T-helper 2 cell (primary cell): ENCODE measurements at places on chromosomes 4 and X.

DNA sequence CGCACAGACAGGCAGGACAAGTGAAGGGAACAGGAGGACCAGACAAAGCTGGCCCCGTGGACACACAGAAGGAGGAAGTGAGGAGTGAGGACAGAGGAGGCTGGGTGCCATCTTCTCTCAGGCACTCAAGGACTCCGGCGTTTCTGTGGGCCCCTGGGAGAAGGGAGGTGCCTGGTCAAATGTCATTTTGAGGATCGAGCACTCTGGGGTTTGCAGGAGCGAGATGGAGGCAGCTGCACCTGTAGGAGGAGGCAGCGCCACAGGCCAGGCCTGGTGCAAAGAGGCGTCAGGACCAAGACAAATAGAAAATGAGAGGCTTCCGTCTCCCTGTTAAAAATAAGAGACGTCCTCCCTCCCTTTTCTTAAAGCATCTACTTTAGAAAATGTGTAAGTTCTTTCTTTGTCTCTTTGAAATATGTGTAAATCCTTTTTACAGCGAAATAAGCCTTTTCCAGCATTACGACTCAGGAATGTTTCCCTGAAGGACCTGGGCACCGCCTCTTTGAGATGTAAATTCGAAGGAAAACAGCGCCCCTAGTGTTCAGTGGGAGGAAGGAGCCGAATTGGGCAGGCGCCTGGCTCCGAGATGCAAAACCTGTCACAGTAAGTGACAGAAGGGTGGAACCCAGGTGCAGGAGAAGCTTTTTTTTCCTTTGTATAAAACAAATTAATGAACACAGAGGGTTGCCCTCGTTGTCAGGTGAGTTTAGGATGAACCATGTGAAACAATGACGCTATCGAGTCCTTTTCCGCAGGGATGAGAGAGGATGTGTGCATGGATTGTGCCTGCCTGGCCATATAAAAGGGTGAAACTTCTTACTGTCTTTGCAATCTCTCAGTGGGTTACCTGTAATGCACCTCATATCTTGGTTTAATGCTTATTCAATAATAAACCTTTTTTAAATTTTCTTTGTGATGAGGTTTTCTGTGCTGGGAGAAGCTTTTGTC is 1.4 kb upstream of the C4orf50 start:
- DNase-seq: no peak

DNA sequence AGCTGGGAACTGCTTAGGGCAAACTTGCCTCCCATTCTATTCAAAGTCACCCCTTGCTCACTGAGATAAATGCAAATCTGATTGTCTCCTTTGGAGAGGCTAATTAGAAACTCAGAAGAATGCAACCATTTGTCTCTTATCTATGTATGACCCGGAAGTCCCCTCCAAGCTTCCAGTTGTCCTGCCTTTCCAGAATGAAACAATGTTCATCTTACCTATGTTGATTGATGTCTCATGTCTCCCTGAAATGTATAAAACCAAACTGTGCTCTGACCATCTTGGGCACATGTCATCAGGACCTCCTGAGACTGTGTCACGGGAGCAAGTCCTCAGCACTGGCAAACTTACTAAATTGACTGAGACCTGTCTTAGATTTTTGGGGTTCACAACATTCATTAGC is 37.1 kb upstream of the TMPRSS11E start:
- no peak for DNase-seq

GRCh38 chrX:39613997-39614679 is 483.6 kb downstream of the BCOR start:
- no peak for DNase-seq

GRCh38 chr4:13364172-13364571 is 120.0 kb downstream of the RAB28 start:
- DNase-seq: no peak

GRCh38 chr4:81506731-81507130 is 35.0 kb upstream of the RASGEF1B start:
- DNase-seq: no peak

DNA sequence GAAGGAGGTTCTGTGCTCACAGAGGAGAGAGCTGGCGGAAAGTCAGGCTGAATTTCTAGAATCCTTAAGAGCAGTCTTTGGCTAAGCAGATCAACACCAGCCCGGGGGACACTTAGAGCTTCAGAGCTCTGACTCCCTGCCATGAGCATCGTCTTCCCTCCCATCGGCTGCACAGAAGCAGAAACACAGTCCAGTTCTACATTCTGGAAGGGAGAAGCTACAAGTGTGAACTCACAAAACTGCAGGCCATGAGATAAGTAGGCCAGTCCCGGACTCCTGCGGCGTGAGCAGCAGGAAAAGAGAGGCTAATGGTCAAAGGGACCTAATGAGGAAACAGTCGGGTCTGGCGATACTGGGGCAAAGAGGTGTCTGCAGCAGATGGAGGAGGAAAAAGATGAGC is 211.5 kb downstream of the DHX15 start:
- no peak for DNase-seq

DNA sequence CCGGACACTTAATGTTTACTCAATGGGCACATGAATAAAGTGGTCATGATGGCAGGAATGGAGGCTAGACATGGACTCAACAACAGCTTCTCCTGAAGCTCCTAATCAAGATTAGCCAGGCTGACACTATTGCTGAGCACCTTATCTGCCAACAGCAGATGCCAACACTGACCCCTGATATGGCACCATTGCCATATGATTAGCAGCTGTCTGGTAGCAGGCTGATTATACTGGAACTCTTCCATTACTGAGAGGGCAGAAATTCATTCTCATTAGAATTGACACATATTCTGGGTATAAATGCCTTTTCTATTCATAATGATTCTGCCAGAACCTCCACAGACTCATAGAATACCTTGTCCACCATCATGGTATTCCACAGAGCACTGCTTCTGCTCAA is 18.4 kb upstream of the AFF1 start:
- DNase-seq: no peak

GRCh38 chrX:148815218-148815961 is 315.0 kb downstream of the AFF2 start:
- DNase-seq: no peak

GRCh38 chr4:150964754-150965153 is 50.3 kb downstream of the LRBA start:
- DNase-seq: no peak

DNA sequence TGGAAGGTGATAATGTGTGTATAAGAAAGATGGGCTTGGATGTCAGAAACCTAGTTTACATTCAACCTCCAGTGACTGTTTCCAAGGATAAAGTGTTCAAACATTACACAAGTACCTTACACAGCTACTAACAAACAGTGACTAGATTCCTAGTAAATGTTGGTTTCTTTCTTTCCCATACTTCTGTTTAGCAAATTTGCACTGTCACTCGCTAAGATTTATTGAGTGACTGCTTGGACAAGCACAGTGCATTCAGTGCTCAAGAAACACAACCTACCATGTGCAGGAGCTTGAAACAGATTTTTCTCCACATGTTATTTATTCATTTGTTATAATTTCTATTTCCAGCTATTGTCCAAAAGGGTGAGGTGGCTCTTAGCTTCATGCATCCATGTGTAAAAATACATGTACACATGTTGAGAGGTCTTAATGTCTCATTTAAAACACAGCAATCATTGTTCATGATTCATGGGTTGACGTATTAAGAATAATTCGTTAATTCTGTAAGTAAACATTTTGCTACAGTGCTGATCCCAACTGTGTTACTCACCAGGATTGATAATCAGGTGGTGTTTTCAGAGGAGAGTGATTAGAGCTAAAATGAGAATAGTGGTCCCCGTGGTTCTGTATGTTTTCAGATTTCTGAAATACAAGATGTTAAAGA is 153.0 kb downstream of the DCLK2 start:
- no peak for DNase-seq

- DNase-seq: no peak
These were observed 20.9 kb upstream of the CCDC149 start for GRCh38 chr4:24933684-24934275.

GRCh38 chr4:108772402-108772801 is 9.5 kb upstream of the ETNPPL start:
- DNase-seq: no peak

DNA sequence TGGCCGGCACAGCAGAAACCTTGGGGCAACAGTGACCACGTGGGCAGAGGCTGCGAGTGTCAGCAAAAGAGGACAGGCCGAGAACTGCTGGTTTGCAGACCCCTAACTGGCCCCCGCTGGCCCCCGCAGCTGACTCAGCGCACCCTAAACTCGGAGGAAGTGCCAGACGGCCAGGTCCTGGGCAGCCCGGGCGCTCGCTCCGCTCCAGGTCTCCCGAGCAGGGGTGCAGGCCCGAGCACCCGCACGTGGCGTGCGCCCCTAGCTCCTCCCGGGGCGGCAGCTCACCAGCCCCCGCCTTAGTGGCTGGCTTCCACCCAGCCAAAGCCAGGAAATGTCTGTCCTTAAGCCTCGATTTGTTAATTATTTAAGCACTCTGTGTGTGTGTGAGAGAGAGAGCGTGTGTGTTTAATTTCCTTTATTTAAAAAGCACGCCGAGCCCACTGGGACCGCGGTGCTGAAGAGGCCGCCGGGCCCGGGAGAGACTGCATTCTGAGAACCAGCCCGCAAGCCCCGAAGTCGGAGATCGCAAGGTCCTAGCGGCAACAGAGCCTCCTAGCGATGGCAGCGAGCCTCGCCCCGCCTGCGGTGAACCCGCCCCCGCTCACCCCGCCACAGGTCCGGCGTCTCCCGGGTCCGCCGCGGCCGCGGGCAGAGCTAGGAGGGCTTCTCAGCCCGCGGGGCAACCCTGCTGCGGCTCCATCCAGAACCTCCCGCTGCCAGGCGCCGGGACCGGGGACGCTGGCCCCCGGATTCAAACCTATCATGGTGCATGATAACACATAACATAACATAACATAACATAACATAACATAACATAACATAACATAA is 45.9 kb upstream of the CDKN2AIP start:
- peak; percentile 61 for DNase-seq

GRCh38 chrX:104659005-104659744 is 93.2 kb downstream of the IL1RAPL2 start:
- DNase-seq: no peak

- no peak for DNase-seq
These were observed 45.3 kb downstream of the EVC start for GRCh38 chr4:5756271-5756670.

GRCh38 chr4:138707746-138708677 is 307.6 kb upstream of the NOCT start:
- no peak for DNase-seq

- DNase-seq: no peak
These were observed 130.9 kb downstream of the RELL1 start for GRCh38 chr4:37555322-37555721.

- no peak for DNase-seq
These were observed 60.9 kb upstream of the HS3ST1 start for GRCh38 chr4:11489453-11490083.

- no peak for DNase-seq
These were observed 89.7 kb downstream of the TMEM131L start for GRCh38 chr4:153555730-153556434.

DNA sequence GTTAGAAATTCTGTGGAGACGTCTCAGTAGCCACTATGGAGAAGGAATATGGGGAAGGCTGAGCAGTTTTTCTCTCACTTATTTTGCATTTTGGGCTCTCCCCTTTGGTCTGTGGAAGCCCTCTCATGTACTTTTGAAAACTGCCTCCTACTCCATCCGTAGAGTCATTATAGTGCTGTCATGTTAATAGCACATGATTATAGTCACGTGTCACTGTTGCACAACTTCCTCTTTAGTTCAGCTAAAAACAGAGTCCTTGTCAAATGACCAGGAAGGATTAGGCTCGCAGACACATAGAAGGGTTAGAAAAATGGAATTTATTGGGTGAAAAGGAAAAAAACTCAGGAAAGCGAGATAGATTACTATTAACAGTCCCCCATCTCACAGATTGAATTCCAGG is 258.2 kb upstream of the CXorf51A start:
- DNase-seq: no peak

GRCh38 chr4:171484681-171485080 is 328.5 kb upstream of the GALNTL6 start:
- DNase-seq: no peak

DNA sequence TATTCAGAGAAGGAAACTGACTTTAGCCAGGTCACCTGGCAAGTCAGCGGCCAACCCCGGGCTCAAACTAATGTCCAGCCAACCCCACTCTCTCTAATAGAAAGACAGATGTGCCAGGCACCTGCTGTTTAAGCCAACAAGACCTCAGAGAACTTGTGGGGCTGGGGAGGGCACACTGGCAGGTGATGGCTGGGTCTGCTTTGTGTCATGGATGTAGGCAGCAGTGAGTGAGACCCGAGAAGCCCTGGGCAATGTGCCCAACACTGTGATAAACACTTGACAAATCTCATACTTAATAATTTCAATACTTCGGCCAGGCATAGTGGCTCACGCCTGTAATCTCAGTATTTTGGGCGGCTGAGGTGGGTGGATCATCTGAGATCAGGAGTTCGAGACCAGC is 9.0 kb upstream of the CD99L2 start:
- no peak for DNase-seq

- DNase-seq: no peak
These were observed 2.7 kb downstream of the SCML2 start for GRCh38 chrX:18351784-18352183.
